ENCODE measurements at places on chromosomes 4 and X. TPM values are rescaled to one million over a fixed set of nuclear protein-coding genes. Genes with fewer than 3 reads are reported as not detected.
A peak's percentile ranks its signal among the peaks of the same experiment; 100 is the strongest.

Gene HPGDS
- total RNA-seq, result not detected

Gene ASB11
- not detected for total RNA-seq

Gene UGT2B17
- total RNA-seq, result not detected

Gene PPEF2
- not detected for total RNA-seq

Gene PCSK1N
- 62.0 TPM for total RNA-seq

Gene SLC6A14
- not detected for total RNA-seq

Gene MTCP1
- total RNA-seq, result 9.1 TPM

Gene MAML3
- 10.2 TPM for total RNA-seq

Gene ENOX2
- 11.1 TPM for total RNA-seq

Gene CYLC1
- not detected for total RNA-seq

- no peak overlapping the region for H3K27ac ChIP-seq
- peaks cover 5% of the 10 kb centered on the region for H3K4me1 ChIP-seq
- no peak overlapping the region for H3K4me3 ChIP-seq
- peaks cover 55% of the 10 kb centered on the region for H3K27me3 ChIP-seq
- DNase-seq, result no peak
These were observed 2.9 kb upstream of the ATOH1 start for GRCh38 chr4:93825551-93826216.

DNA sequence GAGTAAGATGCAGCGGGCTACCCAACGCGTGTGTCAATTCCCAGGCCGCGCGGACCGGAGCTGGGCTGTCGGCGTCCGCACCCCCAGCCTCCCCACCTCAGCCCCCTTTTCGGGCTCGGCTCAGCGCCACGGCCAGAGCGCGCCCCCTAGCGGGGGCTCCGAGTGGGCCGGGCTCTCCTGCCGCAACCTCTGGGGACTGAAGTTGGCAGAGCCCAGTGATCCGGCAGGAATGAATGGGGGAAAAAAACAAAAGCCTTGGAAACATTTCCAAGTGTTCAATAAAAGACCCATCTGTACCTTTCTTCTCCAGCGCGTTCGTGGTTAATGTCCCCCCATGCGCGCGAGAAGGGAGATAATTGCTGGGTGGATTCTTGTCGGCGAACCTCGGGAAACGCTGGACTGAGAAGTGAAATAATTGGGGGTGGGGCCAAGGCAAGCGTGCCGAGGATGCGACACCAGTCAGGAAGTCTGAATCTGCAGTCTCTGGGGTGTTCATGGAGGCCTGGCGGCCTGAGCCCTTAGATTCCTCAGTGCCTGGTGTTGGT, 5.2 kb upstream of the ARX start:
- H3K27me3 ChIP-seq, result peaks cover 72% of the 10 kb centered on the region
- no peaks in the 10 kb centered on the region for H3K36me3 ChIP-seq
- no peak for DNase-seq
- peak overlapping the region; percentile 39 for H3K4me3 ChIP-seq
- no peak overlapping the region for H3K27ac ChIP-seq

GRCh38 chr4:1801286-1801958, 8.3 kb downstream of the FGFR3 start:
- no peaks in the 10 kb centered on the region for H3K36me3 ChIP-seq
- H3K4me3 ChIP-seq, result no peak overlapping the region
- H3K4me1 ChIP-seq, result no peaks in the 10 kb centered on the region

GRCh38 chr4:88514557-88515511, 8.7 kb downstream of the PYURF start:
- no peak overlapping the region for H3K4me3 ChIP-seq
- no peak for DNase-seq
- H3K4me1 ChIP-seq, result no peaks in the 10 kb centered on the region
- H3K27ac ChIP-seq, result no peak overlapping the region
- no peaks in the 10 kb centered on the region for H3K27me3 ChIP-seq

- no peaks in the 10 kb centered on the region for H3K27me3 ChIP-seq
- no peak for DNase-seq
- H3K4me3 ChIP-seq, result no peak overlapping the region
- no peak overlapping the region for H3K27ac ChIP-seq
These were observed 52.6 kb upstream of the UNC5C start for GRCh38 chr4:95601356-95601755.

DNA sequence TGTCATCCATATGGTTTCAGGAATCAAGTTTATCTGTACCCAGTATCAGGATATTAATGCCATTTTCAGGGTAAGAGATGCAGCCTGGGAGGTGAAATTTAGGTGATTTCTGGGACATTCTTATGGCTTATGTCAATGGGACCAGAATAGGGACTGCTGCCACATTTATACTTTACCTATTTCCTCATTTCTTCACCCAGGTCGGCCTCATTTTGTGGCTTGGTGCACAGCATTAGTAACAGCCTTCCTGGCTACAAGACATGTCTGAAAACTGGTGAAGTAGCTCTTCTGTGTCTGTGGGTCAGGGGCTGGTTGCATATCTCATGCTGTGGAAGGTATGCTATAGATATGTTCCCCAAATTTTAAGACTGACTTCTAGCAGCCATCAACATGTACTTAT, 284.8 kb downstream of the AFF2 start:
- H3K4me1 ChIP-seq, result no peaks in the 10 kb centered on the region
- no peak overlapping the region for H3K27ac ChIP-seq
- H3K4me3 ChIP-seq, result no peak overlapping the region
- H3K27me3 ChIP-seq, result no peaks in the 10 kb centered on the region
- DNase-seq, result no peak
- H3K36me3 ChIP-seq, result no peaks in the 10 kb centered on the region

- H3K4me3 ChIP-seq, result no peak overlapping the region
- H3K4me1 ChIP-seq, result no peaks in the 10 kb centered on the region
- H3K27ac ChIP-seq, result no peak overlapping the region
- H3K27me3 ChIP-seq, result no peaks in the 10 kb centered on the region
These were observed 74.1 kb upstream of the UCP1 start for GRCh38 chr4:140642674-140643437.

DNA sequence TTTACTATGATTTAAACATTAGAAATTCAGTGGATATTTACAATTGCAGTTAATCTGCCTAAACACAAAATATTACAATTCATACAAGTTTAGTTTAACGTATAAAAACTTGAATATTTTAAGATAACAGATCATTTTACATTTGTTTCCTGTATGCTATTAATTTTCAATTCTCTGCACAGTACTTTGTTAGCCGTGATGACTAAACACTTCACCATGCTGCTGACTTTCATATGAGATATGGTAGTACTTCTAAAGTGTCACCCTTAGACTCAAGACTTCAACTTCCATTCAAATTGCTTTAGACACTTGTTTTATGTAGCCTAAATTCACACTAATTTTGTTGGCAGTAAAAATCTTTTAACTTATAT, 1646.4 kb upstream of the ADGRL3 start:
- H3K36me3 ChIP-seq, result no peaks in the 10 kb centered on the region
- H3K4me3 ChIP-seq, result peak overlapping the region; percentile 45
- H3K4me1 ChIP-seq, result peaks cover 5% of the 10 kb centered on the region
- H3K27me3 ChIP-seq, result no peaks in the 10 kb centered on the region

DNA sequence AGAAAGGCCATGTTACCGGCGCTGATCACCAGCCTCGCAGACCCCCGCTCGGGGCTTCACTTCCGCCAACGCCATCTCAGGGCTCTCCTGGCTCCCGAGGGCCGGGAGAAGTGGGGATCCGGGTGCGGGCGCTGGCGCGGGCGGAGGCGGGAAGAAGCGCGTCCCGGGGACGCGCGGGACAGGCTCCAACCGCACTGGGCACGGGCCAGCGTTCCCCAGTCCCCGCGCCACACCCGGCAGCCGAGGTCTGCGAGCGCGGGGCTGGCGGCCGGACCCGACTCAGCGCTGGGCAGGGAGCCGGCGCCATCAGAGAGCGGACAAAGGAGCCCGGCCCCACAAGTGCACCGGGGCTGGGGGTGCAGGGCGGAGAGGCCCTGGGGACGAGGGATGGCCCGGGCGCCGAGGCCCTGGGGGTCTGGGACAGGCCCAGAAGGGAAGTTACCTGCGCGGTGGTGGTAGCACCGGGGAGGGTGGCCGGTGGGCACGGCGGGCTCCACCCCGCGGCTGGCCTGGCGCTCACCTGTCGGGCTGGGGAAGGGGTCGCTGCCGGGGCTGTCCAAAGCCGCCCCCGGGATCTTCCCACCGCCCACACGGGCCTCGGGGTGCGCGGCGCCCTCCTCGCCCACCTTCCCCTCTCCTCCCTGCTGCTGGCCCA, 449 bp downstream of the CTPS2 start:
- H3K36me3 ChIP-seq, result no peaks in the 10 kb centered on the region
- H3K4me3 ChIP-seq, result peak overlapping the region; percentile 77
- peak overlapping the region; percentile 47 for H3K27ac ChIP-seq
- H3K4me1 ChIP-seq, result peaks cover 4% of the 10 kb centered on the region

- no peak overlapping the region for H3K4me3 ChIP-seq
- no peaks in the 10 kb centered on the region for H3K27me3 ChIP-seq
- no peaks in the 10 kb centered on the region for H3K36me3 ChIP-seq
- no peak overlapping the region for H3K27ac ChIP-seq
These were observed 306.4 kb downstream of the CXXC4 start for GRCh38 chr4:104188301-104188700.

- H3K4me1 ChIP-seq, result peaks cover 10% of the 10 kb centered on the region
- H3K4me3 ChIP-seq, result no peak overlapping the region
- DNase-seq, result no peak
- peaks cover 28% of the 10 kb centered on the region for H3K36me3 ChIP-seq
- no peak overlapping the region for H3K27ac ChIP-seq
These were observed 7.8 kb downstream of the CASP3 start for GRCh38 chr4:184641451-184641850.

DNA sequence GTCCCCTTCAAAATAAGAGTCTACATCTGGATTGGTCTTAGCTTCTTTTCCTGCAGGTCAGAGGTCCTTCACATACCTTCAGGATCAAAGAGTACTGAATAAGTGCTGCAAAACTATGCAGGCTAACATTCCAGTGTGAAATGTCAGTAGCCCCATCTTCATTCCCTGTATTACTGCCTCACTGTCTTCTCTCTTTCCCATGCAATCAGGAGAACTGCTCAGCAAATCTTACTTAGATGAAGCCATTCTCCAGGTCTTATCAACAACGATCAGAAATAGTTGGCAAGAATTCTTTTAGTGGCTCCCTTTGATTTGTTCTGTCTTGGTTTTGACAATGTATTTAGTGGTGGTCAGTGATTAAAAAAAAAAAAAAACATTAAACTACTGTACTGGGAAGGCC, 26.0 kb upstream of the IQCM start:
- no peaks in the 10 kb centered on the region for H3K36me3 ChIP-seq
- no peak overlapping the region for H3K27ac ChIP-seq
- no peaks in the 10 kb centered on the region for H3K27me3 ChIP-seq

DNA sequence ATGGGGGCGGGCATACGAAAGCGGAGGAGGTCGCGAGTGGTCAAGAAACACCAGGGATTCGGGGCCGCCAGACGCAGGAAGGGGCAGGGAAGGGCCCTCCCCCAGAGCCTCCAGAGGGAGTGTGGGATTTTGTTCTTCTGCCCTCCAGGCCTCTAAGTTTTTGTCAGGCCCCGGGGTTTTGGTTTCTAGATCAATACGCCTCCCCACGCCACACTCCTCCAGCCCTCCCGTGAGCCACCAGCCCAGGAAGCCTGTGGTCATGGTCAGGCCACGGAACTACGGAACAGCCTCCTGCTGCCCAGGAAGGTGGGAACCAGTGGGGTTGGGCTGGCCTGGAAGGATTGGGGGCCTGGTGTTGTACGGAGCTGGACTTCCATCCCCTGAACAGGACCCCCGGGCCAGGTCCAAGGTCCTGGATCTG, 38.4 kb downstream of the CPLX1 start:
- DNase-seq, result no peak
- H3K4me1 ChIP-seq, result peaks cover under 1% of the 10 kb centered on the region
- H3K27ac ChIP-seq, result no peak overlapping the region
- H3K4me3 ChIP-seq, result no peak overlapping the region
- H3K27me3 ChIP-seq, result peaks cover 32% of the 10 kb centered on the region

DNA sequence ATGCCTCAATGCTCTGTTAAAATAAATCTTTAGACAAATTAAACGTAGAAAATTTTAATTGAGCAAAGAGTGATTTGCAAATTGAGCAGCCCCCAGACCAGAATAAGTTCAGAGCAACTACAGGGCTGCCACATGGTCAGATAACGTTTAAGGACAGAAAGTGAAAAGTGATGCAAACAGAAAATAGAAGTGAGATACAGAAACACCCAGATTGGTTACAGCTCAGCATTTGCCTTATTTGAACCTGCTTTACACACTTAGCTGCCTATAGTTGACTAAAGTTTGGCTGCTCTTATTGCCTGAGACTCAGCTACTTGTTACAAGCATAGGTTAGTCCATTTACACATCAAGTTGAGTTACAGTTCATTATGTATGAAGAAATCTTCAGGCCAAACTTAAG, 1800.8 kb upstream of the PCDH10 start:
- H3K36me3 ChIP-seq, result no peaks in the 10 kb centered on the region
- H3K27ac ChIP-seq, result no peak overlapping the region
- H3K4me1 ChIP-seq, result no peaks in the 10 kb centered on the region
- no peak for DNase-seq
- no peak overlapping the region for H3K4me3 ChIP-seq

GRCh38 chr4:128832243-128832625, 22.7 kb downstream of the JADE1 start:
- no peak overlapping the region for H3K27ac ChIP-seq
- peaks cover 12% of the 10 kb centered on the region for H3K4me1 ChIP-seq

GRCh38 chrX:10090319-10090718, 66.5 kb upstream of the CLCN4 start:
- no peak overlapping the region for H3K4me3 ChIP-seq
- H3K27me3 ChIP-seq, result no peaks in the 10 kb centered on the region
- H3K36me3 ChIP-seq, result no peaks in the 10 kb centered on the region
- peaks cover 3% of the 10 kb centered on the region for H3K4me1 ChIP-seq
- no peak for DNase-seq

Data from astrocyte (in vitro differentiated cells and primary cell).